ENCODE measurements at places on chromosomes 6 and 20.

- no peak for DNase-seq
These were observed 268.4 kb upstream of the IRAK1BP1 start for GRCh38 chr6:78598966-78599365.

GRCh38 chr6:2061880-2062279 lies 183.5 kb downstream of the GMDS start:
- DNase-seq = no peak

DNA sequence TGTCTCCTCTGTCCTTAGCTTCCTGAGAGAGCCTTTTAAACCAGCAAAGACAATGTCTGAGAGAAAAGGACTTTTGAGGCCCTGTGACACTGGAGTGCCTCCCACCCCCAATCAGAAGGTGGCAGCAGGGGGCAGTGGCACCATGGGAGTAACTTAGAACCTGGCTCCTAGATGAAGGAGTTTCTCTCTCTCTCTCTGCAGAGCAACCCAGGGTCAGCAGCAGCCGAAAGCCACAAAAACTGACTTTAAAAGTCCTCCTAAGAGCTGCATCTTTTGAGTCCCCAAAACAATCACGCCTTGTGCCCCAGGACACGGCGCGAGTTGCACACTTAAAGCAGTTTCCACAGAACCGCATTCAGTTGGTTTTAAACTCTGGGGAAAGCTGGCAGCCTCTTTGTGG lies 5.3 kb upstream of the TCP11 start:
- no peak for DNase-seq

DNA sequence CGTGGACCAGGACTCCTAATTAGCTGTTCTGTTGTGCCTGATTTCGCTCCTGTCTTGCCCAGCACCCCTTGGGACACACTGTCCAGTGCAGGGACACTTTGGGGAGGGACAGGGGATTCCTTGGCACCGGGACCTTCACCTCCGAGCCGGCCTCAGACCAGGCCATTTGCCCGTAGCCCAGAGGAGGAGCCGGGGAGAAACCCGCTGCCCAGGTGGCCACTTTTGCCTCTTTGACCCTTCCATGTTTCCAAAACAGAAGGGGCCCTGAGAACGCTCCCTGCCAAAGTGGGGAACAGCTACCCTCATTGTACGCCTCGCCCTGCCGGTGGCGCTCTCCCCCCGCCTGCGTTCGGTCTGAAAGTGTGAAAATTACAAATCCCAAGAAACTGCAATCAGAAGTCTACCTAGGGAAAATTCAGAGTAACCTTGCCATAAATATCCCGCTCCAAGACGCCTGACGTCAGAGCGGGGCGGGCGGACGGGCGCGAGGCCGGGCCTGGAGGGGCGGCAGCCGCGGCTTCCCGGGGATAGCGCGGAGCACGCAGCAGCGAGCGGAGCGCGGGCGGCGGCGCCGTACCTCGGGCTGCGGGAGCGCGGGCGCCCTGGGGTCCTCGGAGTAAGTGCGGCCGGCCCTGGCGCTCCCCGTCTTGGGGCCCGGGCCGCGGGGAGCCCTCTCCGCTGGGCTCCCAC lies at the start of gene DAAM2:
Gene DAAM2, plus strand, starts transcription at position 527 of the 690 bp plus-strand sequence. CDS start 63,927 bp downstream, outside the sequence.
- no peak for DNase-seq

DNA sequence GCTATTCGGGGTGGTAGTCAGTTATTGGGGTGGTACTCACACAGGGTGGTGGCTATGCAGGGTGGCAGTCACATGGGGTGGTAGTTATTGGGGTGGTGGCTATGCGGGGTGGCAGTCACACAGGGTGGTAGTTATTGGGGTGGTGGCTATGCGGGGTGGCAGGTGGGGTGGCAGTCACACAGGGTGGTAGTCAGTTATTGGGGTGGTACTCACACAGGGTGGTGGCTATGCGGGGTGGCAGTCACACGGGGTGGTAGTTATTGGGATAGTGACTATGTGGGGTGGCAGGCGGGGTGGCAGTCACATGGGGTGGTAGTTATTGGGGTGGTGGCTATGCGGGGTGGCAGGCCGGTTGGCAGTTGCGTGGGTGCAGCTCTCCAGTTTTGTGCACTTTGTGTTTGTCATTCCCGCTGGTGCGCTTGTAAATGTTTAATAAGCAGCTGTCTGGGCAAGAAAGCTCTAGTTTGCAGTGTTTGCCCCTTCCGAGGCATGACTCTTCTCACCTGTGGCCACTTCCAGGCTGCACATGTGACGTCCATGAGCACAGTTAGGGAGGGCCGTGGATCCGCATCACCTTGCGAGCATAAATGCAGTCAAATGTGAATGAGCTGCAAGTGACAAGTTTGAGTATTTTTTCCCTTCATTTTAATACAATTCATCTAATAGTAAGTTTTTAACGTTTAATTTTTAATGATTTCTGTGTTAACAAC lies 219.0 kb upstream of the CST7 start:
- no peak for DNase-seq

GRCh38 chr20:46117704-46118467 lies at the start of gene CD40:
CD40 (plus strand) TSS chr20:46118314; CDS start chr20:46118344, 30 bp downstream.
- no peak for DNase-seq

- DNase-seq = no peak
These were observed 172.8 kb upstream of the CITED2 start for GRCh38 chr6:139547122-139547776.

GRCh38 chr20:57316795-57317201 lies 12.8 kb upstream of the SPO11 start:
- no peak for DNase-seq

DNA sequence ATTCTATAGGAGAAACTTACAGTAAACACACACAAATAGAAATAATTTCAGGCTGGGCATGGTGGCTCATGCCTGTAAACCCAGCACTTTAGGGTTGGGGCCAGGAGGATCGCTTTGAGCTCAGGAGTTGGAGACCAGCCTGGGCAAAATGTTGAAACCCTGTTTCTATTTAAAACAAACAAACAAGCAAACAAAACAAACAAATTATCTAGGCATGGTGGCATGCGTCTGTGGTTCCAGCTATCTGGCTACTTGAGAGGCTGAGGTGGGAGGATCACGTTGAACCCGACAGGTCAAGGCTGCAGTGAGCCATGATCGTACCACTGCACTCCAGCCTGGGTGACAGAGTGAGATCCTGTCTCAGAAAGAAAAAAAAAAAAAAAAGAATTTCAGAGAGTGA lies 64.0 kb downstream of the NHLRC1 start:
- no peak for DNase-seq

DNA sequence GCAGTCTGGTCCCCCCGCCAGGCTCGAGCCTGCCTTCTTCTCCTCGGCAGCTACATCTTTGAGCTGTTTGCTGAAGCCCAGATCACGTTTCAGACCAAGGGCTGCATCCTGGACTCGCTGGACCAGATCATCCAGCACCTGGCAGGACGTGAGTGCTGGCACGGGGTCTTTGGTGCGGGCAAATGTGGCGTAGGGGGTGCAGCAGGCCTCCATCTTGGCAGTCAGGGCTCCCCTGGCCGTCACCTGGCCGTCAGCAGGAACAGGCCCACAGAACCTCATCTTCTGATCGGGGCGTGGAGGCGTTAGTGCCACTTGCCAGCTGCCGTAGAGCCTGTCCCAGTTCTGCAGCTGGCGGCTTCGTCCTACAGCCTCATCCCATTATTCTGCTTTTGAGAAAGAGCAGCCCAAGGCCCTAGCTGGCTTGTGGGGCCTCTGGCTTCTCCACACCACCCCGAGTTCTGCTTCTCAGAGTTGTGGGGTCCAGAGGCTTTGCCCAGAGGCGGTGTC lies 16.6 kb upstream of the TNFRSF6B start:
- DNase-seq = no peak

DNA sequence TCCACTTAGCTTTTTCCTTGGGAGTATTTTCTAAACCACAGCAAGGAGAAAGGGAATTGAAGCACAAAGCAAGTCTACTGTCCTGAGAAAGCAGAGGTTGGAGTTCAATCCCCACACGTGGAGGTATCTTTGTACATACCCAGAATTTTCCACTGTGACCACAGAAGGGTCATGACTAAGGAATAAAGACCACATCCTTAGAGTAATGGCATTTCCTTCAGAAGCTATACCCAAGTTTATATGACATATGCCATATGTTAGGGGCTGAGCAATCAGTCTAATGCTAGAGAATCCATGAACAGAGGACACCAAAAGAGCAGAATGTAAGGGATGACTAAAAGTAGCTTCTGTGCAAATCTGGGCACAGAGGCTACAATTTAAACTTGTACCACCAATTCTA lies 46.4 kb downstream of the ATG5 start:
- DNase-seq = no peak

DNA sequence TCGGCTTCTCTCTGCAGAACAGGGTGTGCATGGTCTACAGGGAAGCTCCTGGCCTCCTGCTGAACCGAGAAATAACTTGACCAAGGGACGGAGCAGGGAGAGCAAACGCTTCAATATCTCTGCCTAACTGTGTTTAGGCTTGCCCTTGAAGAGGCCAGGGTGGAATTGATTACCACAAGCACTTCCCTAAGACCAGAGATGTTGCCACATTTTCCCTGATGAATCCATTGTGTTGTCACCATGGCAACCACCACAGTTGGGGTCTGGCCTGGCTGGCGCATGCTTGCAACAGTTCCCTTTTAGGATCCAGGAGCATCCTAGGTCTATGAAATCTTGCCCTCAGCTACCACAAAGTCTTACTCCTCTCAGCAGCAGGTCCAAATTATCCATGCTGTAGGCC lies 213.5 kb upstream of the SULF2 start:
- no peak for DNase-seq

DNA sequence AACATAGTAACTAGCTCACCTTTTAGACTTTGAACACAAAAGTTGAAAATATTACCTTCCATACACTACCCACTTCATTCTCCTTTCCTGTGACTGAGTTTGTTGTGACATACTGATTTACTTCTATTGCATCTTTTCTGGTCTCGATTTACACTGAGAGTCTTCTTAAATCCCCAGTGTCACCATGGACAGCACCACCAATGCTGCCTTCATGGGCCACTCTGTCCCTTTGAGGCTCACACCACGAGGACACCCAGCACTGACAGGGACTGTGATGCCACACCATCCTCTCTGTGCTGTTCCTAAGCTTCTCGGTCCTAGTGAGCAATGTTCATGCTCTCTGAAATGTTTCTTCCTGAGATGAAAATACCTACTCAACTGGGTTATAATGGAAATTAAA lies 337.1 kb upstream of the IRAK1BP1 start:
- no peak for DNase-seq

DNA sequence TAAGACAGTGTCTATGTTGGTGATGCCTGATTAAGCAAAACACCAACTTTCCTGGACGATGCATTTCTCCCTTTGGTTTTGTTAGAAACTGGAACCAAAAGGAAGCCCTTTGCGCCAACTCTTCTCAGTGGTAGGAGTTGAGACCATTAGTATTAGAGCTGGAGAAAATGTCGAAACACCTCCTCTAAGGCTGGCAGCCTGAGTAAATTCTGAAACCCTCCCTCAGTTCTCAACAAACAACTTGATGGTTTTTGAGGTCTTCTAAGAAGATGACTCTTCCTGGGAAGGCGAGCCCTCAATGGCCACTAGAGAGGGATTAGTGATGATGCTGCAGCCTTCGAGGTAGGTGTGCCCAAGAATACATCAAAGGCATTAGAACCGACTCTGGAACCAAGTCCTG lies 78.4 kb upstream of the CCN6 start:
- DNase-seq = no peak

DNA sequence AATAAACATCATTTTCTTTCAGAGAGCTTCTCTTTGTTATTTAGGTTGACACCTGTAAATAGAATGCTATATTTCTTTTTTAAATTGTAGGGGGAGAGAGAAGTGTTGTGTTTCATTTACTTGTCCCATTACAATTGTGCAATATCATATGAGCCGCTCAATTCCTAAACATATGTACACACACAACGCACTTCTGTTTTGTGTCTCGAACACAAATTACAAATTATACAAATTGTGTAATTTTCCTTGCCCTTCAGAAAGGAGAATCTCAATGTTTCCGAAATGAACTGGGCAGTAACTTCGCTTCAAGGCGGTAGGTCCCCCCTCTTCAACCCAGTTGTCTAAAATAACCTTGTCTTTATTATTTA lies 2.6 kb upstream of the ABT1 start:
- DNase-seq = no peak

- no peak for DNase-seq
These were observed 30.4 kb downstream of the PSMB1 start for GRCh38 chr6:170522565-170523183.

DNA sequence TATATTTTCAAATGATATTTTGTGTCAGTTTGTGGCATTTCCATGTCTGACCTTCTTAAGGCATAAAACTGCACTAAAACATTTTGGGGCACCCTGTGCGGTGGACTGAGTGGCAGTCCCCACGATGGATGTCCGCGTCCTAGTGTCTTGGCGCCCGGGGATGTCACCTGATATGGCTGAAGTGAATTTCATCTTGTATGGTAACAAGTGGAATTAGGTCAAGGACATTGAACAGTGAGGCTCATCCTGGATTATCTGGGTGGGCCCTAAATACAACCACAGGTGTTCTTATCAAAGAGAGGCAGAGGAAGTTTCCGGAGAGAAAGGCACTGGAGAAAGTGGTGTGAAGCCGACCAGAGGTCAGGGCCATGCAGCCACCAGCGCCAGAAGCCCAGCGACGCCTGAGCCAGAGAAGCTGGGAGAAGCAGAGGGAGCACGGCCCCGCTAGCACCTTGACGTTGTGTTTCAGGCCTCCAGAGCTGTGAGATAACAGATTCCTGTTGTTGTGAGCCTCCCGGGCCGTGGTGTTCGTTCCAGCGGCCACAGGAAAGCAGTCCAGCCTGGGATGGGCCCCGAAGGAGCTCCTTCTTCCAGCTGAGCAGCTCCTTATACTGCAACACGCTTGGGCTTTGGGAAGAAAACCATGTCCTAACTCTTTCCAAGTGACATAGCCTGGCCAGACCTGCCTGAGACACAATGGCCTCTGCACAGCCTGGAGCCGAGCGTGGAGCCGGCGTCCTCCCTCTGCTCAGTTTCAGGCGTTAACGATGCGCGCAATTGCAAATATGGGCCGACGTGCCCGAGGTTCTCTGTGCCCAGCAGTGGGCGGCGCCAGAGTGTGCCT lies 22.5 kb downstream of the THBS2 start:
- no peak for DNase-seq

DNA sequence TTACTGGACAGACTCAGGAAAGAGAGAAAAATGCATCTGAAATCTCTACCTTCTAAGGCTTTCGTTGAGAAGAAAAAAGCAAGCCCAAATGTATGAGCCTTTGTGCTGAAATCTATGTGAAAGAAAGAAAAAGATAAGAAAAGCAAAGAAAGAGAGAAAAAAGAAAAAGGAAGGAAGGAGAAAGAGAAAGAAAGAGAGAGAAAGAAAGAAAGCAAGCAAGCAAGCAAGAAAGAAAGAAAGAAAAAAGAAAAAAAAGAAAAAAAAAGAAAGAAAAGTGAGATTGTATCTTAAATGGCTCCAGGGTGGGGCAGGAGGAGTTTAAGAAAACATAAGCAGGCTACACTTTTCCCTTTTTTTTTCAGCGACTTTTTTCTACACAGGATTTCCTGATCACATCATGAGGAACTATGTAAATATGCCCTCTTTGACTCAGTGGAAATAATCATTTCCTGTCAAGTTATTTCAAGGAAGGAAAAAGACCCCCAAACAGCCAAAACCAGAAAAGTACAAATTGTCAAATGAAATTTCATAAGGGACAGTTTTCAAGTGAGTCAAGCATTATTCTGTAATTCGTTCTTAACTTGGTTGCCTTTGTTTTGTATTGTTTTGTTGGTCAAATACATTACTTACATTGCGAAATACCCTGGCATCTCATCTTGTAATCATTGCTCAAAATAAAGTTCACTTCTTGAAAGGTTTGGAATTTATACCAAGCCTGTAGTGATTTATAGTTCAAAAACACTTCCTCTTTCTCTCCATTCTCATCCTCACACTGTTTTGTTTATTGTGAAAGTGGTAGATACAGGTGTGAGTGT lies 79.5 kb upstream of the RNF217 start:
- DNase-seq = no peak

- no peak for DNase-seq
These were observed 79.8 kb upstream of the LOC128125822 start for GRCh38 chr6:63492476-63492875.

GRCh38 chr20:63026582-63027165 lies 19.9 kb upstream of the BHLHE23 start:
- DNase-seq = no peak

Measured in NCI-H446 treated with DMSO at 0.1 percent for 48 hours (cell line).